ENCODE measurements at places on chromosomes 7 and 10.

GRCh38 chr7:23273141-23273599 lies 26.0 kb upstream of the MALSU1 start:
- DNase-seq: peak; percentile 83

GRCh38 chr10:86188796-86189558 lies 177.6 kb downstream of the GRID1 start:
- DNase-seq: no peak

DNA sequence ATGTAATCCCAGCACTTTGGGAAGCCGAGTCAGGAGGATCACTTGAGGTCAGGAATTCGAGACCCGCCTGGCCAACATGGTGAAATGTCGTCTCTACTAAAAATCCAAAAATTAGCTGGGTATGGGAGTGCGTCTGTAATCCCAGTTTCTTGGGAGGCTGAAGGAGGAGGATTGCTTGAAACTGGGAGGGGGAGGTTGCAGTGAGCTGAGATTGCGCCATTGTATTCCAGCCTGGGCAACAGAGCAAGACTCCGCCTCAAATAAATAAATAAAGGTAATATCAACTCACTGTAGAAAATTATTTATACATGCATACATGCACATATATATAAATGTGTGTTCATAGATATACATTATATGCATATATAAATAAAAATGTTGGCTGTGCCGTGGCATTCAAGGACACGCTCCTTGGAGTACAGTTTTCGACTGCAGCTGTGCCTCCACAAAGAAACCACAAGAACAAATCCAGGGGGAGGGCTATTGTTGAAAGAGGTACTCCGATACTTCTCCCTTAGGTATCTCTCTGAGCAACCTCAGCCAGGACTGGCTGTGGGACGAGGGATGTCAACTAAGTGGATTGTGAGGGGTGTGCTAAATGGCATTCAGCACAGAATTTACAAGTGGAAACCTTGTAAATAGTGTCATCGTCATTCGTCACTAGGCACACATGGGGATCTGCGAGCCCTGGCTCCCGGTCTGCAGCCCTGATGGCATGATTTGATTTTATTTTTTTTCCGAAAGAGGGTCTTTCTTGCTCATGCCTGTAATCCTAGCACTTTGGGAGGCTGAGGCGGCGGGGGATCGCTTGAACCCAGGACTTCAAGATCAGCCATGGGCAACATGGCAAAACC lies 49.3 kb downstream of the HIP1 start:
- no peak for DNase-seq

GRCh38 chr10:74898201-74898976 lies 72.0 kb downstream of the KAT6B start:
- DNase-seq: no peak

- no peak for DNase-seq
These were observed 36.2 kb upstream of the DUSP5 start for GRCh38 chr10:110461530-110461929.

- no peak for DNase-seq
These were observed 114.6 kb downstream of the PIP4K2A start for GRCh38 chr10:22599636-22600228.

GRCh38 chr7:149245244-149245643 lies 5.8 kb downstream of the ZNF212 start:
- no peak for DNase-seq

DNA sequence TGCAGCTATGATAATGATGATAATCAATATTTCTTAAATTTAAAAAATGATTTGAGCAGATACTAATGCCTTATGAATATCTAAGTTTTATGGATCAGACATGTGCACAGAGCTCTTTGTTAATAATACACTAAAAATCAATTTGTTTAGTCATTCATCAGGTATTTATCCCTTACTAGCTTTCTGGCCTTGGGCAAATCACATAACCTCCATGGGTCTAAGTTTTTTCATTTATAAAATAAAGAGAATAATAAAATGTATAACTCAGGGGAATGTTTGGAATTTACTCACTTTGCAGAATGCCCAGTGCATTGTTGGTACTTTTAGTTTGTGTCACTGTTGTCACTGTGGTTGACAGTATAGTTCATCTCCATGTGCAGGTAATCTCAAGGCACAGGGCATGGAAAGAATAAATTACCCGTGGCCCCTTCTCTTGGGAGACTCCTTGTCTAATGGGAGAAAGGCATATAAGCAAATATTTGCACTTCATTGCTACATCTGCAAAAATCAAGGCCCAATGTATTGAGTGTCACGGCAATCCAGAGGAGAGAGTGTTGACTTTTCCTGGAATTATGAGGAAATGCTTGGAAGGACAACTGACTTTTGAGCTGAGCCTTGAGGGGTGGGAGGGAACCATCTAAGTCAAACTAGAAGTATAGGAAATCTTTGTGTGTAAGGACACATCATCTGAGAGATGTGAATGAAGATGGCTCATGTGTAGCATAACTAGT lies 64.7 kb upstream of the CTTNBP2 start:
- DNase-seq: no peak

- DNase-seq: no peak
These were observed 274.6 kb upstream of the SMIM30 start for GRCh38 chr7:113392841-113393540.

DNA sequence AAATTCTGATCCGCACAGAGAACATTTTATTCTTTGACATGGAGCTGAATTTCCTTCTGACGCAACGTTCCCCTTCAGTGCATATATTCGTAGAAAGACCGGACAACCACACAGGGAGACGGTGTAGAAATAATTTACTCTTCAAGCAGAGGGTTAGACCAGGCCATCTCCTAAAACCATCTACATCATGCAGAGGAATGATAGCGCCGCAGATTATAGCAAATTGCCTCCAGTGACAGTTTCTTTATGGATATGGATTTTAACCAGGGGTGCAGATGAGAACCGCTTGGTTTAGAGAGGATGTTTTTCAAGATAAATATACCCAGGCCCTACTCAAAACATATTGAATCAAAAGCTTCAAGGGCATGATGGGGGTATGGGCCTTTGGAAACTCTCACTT lies 759.3 kb upstream of the AUTS2 start:
- no peak for DNase-seq

DNA sequence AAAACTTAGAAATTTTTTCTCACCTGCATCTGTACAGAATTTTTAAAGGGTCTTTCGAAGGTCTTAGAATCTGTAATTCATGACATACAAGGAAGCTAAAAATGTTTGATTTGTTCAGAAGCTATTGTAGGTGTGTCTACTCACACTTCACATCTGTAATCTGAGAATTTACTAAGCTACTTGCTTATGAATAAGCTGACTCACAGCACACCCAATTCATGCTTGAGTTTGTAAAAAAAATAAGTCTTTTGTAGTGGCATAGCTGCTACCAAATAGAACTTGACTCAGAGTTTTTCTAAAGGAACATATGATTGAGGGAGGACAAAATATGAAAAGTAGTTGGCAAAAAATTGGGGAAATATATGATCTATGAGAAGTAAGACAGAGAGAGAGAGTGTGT lies 12.7 kb upstream of the AGR2 start:
- DNase-seq: no peak

DNA sequence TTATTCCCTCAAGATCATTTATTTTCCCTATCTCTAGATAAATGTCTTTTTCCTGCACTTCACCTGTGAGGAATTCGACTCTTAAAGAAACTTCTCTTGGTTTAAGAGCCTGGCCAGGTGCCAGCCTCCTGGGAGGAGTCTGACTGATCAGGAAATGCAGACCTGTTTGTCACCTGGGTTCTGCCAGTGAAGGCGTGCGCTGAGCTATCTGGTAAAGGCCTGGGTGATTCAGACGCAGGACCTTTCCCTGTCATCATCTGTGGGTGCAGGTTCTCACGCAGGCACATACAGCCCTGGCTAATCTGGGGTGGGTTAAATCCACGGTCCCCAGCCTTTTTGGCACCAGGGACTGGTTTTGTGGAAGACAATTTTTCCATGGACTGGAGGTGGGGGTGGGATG lies 65.3 kb upstream of the AQP1 start:
- DNase-seq: no peak
